ENCODE measurements at places on chromosomes 12 and 14. TPM values are rescaled to one million over a fixed set of nuclear protein-coding genes. Genes with fewer than 3 reads are reported as not detected.

Gene ACSM4
- not detected for total RNA-seq

GRCh38 chr14:56023661-56024081, 94.5 kb upstream of the PELI2 start:
- no peak for DNase-seq

DNA sequence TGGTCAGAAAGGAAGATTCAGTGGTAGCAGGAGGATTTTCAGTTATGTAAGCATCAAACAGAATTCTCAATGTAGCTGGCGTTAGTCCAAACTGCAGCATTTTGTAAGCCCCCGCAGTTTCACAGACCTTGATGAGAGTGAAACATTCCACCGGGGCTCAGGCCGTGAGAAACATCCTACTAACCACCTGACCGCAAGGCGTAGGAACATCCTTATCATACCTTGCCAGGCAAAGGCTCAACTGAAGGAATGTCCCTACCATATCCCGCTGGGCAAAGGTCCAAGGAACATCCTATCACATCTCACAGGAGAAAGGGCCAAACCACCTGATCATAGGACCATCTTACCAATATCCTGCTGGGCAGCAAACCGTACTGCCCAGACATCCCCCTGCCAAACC, 624.8 kb upstream of the TMEM132C start:
- DNase-seq: no peak

- DNase-seq: no peak
Observed at GRCh38 chr14:64973026-64973442, 898 bp upstream of the RAB15 start.

DNA sequence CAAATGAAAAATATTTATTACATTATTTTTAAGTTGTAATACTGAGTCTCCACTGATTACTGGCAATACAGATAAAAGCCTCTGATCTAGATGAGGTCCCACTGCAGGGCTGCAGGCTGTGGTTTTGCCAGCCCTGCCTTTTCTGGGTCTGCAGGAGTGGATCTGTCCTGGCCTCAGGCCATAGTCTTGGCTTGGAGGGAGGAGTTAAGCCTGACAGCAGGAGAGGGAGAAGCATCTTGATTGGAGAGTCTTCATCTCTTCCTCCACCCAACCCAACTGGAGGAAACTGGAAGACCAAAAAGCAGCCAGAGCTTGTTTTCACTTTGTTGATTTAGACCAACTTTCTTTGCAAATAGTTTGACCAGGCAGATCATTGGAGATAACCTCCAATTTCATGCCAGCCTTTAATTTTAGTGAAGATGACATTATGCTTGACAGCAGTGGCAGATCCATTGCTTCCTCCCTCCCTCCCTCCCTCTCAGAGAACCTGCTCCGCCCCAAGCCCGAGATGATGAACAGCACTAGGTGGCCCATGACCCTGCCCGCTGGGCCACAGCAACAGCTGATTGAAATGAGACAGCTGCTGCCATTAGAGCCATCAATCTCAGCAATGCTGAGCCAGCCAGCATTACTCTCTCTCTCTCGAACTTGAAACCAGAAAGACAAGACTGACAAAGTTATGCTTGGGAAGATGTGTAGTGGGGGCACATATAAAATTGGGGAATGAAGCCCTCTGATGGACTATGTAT, 222.4 kb downstream of the GLT1D1 start:
- no peak for DNase-seq

Gene FERMT2
- 0.22 TPM for total RNA-seq

Measured in CD4-positive, CD25-positive, alpha-beta regulatory T cell (primary cell).